ENCODE measurements at places on chromosomes 13 and 19.
A peak's percentile ranks its signal among the peaks of the same experiment; 100 is the strongest.

GRCh38 chr19:53192771-53193534 is at the start of gene ZNF665:
TSS of gene ZNF665 (minus strand) at chr19:53193358. CDS start at chr19:53182898, 10,460 bp downstream.
- DNase-seq, result peak; percentile 60
- H3K4me1 ChIP-seq, result peaks cover 50% of the 10 kb centered on the region
- peak within 1 kb of the TSS; percentile 92 for H3K27ac ChIP-seq
- peak within 1 kb of the TSS; percentile 95 for H3K4me3 ChIP-seq
- H3K36me3 ChIP-seq, result peaks cover 37% of the 10 kb centered on the region

GRCh38 chr13:65926750-65927171 is 1303.4 kb downstream of the PCDH9 start:
- no peaks in the 10 kb centered on the region for H3K27me3 ChIP-seq
- H3K27ac ChIP-seq, result no peak overlapping the region
- H3K36me3 ChIP-seq, result no peaks in the 10 kb centered on the region
- no peak for DNase-seq
- H3K4me3 ChIP-seq, result no peak overlapping the region
- no peaks in the 10 kb centered on the region for H3K4me1 ChIP-seq

DNA sequence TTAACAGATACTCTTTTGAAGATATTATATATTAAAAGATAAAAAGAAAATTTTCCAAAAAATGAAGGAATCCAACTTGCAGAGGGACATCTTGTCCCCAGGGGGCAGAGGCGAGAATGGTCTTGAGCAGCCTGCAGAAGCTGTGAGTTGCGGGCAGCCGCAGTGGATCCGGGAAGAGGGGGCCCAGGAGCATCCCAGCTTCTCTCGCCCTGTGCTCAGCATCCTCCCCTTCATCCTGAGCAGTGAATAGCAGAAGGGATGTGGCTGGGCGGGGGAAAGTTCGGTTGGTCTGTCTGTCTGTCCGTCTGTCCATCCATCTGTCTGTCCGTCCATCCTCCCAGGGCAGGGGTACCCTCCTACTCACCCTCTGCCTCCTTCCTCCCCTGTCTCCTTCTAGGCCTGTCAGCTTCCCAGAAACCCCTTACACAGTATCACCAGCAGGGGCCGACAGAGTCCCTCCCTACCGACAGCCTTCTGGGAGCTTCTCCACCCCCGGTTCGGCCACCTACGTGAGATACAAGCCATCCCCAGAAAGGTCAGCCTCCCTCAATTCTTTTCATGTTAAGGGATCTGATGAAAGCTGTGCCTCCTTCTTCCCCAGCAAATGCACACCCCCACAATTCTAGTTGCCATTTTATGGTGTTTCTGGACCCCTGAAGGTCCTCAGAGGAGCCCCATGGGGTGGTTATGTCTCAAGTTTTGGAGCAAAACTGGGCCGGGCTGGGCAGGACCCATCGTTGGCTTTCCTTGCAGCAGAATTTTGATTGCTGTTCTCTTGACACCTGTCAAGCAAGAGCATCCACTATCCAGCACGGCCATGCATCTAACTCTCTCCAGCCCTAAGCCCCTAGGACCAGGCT is 81.6 kb downstream of the DPF1 start:
- no peaks in the 10 kb centered on the region for H3K27me3 ChIP-seq
- H3K4me1 ChIP-seq, result no peaks in the 10 kb centered on the region
- peak; percentile 22 for DNase-seq

GRCh38 chr13:111460548-111461444 is 140.4 kb downstream of the TEX29 start:
- peaks cover 3% of the 10 kb centered on the region for H3K4me1 ChIP-seq
- no peak overlapping the region for H3K27ac ChIP-seq
- H3K4me3 ChIP-seq, result no peak overlapping the region
- peaks cover 16% of the 10 kb centered on the region for H3K27me3 ChIP-seq
- no peaks in the 10 kb centered on the region for H3K36me3 ChIP-seq

DNA sequence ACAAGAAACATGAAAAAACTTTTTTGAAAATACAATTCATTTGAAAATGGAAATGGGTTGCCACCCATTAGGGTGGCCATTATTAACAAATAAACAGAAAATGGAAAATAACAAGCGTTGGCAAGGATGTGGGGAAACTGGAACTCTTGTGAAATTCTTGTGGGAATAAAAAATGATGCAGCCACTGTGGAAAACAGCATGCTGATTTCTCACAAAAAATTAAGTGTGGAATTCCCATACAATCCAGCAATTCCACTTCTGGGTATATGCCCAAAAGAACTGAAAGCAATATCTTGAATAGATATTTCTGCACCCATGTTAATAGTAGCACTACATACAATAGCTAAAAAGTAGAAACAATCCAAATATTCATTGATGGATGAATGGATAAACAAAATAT is 165.2 kb downstream of the DCLK1 start:
- no peak overlapping the region for H3K27ac ChIP-seq
- no peak for DNase-seq
- H3K4me3 ChIP-seq, result no peak overlapping the region
- no peaks in the 10 kb centered on the region for H3K27me3 ChIP-seq

DNA sequence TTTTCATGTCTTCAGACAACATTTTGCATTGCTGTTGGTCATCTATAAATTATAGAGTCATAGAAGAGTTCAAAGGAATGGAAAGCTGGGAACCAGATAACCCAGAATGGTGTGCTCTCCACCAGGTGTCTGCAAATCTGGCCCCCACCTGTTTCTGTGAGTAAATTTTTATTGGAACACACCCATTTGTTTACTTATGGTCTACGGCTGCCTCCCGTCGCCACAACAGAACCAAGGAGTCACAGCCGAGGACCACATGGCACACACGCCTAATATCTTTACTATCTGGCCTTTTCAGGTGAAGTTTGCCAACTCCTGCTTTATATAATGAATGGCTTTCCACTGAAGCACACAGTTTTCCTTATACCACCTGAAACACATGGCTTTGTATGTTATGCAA is 58.2 kb downstream of the EFNB2 start:
- H3K36me3 ChIP-seq, result no peaks in the 10 kb centered on the region
- H3K27me3 ChIP-seq, result peaks cover 4% of the 10 kb centered on the region
- DNase-seq, result no peak
- H3K27ac ChIP-seq, result no peak overlapping the region
- H3K4me3 ChIP-seq, result no peak overlapping the region
- peaks cover 13% of the 10 kb centered on the region for H3K4me1 ChIP-seq

DNA sequence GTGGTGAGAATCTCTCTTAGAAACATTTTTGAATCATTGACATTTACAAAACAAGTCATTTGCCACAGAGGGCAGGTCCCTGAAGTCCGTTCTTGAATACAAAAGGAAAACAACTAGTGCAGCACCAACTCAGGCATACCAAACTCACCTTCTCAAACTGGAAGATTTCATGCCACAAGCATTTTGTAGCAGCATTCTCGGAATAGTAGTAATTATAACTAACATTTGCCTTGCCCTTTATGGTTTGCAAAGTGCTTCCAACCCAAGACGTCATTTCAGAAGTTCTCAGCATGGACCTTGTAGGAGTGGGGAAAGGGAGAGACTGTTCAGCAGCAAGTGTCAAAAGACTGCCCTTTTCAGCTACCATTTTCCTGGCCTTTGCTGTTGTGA is 344.6 kb downstream of the RFC3 start:
- H3K4me3 ChIP-seq, result no peak overlapping the region
- no peak for DNase-seq
- H3K27me3 ChIP-seq, result peaks cover 3% of the 10 kb centered on the region
- H3K36me3 ChIP-seq, result no peaks in the 10 kb centered on the region
- H3K4me1 ChIP-seq, result no peaks in the 10 kb centered on the region
- no peak overlapping the region for H3K27ac ChIP-seq

DNA sequence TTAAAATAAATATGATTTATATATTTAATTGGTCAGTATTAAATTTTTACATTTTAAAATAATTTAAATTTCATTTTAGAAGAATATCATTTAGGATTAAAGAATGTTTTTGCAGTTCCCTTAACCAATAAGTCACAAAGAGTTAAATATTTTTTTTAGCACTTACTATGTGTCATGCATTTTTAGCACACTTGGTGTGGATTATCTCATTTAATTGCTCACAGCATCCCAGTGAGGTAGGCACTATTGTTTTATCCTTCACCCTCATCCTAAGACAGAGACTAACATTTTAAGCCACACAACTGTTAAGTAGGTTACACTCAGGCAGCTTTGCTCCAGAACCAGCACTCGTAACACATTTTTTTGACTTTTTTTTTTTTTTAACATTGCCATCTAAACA is 78.2 kb downstream of the URI1 start:
- peaks cover 27% of the 10 kb centered on the region for H3K4me1 ChIP-seq
- peaks cover 19% of the 10 kb centered on the region for H3K36me3 ChIP-seq
- no peak overlapping the region for H3K4me3 ChIP-seq
- H3K27me3 ChIP-seq, result no peaks in the 10 kb centered on the region

DNA sequence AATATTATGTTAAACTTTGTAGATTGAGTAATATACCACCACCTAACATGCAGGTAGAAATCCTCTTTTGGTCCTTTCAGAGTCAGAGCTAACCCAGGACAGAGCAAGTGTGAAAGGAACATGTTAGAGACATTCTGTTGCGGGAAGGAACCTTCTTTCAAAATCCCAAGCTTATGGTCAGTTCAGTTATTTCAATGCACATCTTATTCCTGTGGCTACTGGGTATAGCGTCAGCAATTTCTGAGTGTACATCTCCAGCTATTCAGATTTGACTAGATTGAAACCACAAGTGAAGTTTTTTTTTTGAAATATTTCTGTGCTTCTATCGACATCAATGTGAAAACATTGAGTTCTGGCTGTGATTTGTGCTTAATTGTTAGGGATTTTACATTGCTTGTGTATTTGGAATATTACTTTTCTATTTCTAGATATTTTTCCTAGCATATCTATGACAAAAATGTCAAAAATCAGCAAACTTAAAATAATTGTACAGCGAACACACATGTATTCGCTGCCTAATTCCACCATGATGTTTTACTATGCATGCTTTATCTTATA is 165.3 kb downstream of the LMO7 start:
- H3K27me3 ChIP-seq, result no peaks in the 10 kb centered on the region
- peaks cover 40% of the 10 kb centered on the region for H3K36me3 ChIP-seq
- no peak overlapping the region for H3K27ac ChIP-seq
- peaks cover 4% of the 10 kb centered on the region for H3K4me1 ChIP-seq
- DNase-seq, result no peak

- H3K27ac ChIP-seq, result no peak overlapping the region
- no peak overlapping the region for H3K4me3 ChIP-seq
- H3K36me3 ChIP-seq, result peaks cover 23% of the 10 kb centered on the region
- DNase-seq, result no peak
- peaks cover 29% of the 10 kb centered on the region for H3K4me1 ChIP-seq
These were observed 11.5 kb downstream of the CCDC124 start for GRCh38 chr19:17944301-17944700.

DNA sequence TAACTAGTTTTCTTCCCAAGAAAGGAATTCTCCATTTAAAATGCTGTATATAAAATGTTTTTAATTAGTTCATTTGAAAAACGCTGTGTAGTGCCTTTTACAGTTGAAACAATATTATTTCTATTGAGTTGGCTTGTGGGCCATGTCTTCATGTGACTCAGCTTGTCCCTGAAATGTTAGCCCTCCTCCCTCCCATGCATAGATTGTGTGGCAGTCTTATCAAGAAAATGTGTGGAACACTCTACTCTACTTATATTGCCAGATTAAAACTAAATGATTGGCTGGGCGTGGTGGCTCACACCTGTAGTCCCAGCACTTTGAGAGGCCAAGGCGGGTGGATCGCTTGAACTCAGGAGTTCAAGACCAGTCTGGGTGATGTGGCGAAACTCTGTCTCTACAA is 33.4 kb downstream of the TFDP1 start:
- H3K36me3 ChIP-seq, result peaks cover 21% of the 10 kb centered on the region
- no peaks in the 10 kb centered on the region for H3K4me1 ChIP-seq
- DNase-seq, result no peak
- no peak overlapping the region for H3K27ac ChIP-seq

GRCh38 chr19:54673222-54673621 is 10.4 kb downstream of the LILRB4 start:
- H3K4me3 ChIP-seq, result no peak overlapping the region
- H3K27me3 ChIP-seq, result peaks cover 15% of the 10 kb centered on the region
- H3K27ac ChIP-seq, result no peak overlapping the region
- no peaks in the 10 kb centered on the region for H3K4me1 ChIP-seq

DNA sequence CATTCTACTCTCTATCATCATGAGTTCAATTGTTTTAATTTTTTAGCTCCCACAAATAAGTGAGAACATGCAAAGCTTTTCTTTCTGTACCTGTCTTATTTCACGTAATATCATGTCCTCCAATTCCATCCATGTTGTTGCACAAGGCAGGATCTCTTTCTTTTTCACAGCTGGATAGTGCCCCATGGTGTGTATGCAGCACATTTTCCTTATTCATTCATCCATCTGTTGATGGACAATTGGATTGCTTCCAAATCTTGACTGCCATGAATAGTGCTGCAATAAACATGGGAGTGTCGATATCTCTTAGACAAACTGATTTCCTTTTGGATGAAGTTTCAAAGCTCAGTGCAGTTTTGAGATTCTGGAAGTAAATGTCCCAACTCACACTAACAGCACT is 326.9 kb downstream of the FGF9 start:
- H3K4me3 ChIP-seq, result no peak overlapping the region
- H3K27me3 ChIP-seq, result no peaks in the 10 kb centered on the region
- no peaks in the 10 kb centered on the region for H3K36me3 ChIP-seq
- no peaks in the 10 kb centered on the region for H3K4me1 ChIP-seq
- no peak for DNase-seq

- H3K27ac ChIP-seq, result no peak overlapping the region
- H3K27me3 ChIP-seq, result no peaks in the 10 kb centered on the region
- no peaks in the 10 kb centered on the region for H3K36me3 ChIP-seq
These were observed 11.9 kb upstream of the SLC10A2 start for GRCh38 chr13:103078158-103078557.

DNA sequence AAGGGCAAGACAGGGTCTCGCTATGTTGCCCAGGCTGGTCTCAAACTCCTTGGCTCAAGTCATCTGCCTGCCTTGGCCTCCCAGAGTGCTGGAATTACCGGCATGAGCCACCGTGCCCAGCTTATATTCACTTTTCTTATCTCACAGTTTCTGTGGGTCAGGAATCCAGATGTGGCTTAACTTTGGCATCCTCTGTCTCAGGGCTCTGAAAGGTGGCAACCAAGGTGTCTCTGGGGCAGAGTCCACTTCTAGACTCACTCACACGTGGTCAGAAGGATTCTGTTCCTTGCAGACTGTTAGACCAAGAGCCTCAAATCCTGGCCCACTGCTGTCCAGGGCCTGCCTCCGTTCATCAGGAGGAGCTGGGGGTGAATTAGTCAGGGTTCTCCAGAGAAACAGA is 7.6 kb upstream of the LMNB2 start:
- no peak for DNase-seq
- no peaks in the 10 kb centered on the region for H3K36me3 ChIP-seq
- peaks cover 10% of the 10 kb centered on the region for H3K4me1 ChIP-seq

- no peaks in the 10 kb centered on the region for H3K36me3 ChIP-seq
- H3K27ac ChIP-seq, result no peak overlapping the region
- no peak overlapping the region for H3K4me3 ChIP-seq
- H3K4me1 ChIP-seq, result peaks cover 23% of the 10 kb centered on the region
- no peak for DNase-seq
These were observed 24.4 kb downstream of the COMMD6 start for GRCh38 chr13:75513271-75513670.

- no peaks in the 10 kb centered on the region for H3K4me1 ChIP-seq
- H3K27me3 ChIP-seq, result peaks cover 22% of the 10 kb centered on the region
- H3K27ac ChIP-seq, result no peak overlapping the region
- H3K36me3 ChIP-seq, result no peaks in the 10 kb centered on the region
- H3K4me3 ChIP-seq, result no peak overlapping the region
These were observed 14.2 kb downstream of the OR7A17 start for GRCh38 chr19:14871619-14872230.

Measured in activated B cell treated with CpG ODN at 0.5 μM for 24 hours (primary cell).